Neuronal stem cell (in vitro differentiated cells): ENCODE measurements at places on chromosomes 1 and 21.
A peak's percentile ranks its signal among the peaks of the same experiment; 100 is the strongest.

DNA sequence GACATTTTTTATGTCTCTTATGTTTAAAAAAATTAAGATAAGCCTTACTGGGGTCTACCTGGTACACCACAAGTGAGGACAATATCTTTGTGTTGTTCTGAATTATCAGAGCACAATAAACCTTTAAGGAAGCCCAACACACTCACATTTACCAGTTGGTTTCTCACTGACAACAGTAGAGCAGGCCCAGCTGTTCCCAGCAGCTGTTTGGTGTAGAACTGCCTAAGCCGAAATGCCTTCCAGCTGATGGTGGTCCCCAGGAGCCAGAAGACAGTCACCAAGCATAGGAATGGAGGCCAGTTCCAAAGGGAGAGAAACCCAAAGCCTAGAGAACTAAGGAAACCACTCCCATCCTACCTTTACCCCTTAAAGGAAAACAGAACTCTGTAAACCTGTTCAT, 428.6 kb upstream of the CAMK1G start:
- peak; percentile 3 for DNase-seq

- DNase-seq, result no peak
These were observed 71.0 kb downstream of the SSBP3 start for GRCh38 chr1:54335011-54335754.

- DNase-seq, result no peak
These were observed 9.1 kb downstream of the PPFIA4 start for GRCh38 chr1:203035111-203036000.

DNA sequence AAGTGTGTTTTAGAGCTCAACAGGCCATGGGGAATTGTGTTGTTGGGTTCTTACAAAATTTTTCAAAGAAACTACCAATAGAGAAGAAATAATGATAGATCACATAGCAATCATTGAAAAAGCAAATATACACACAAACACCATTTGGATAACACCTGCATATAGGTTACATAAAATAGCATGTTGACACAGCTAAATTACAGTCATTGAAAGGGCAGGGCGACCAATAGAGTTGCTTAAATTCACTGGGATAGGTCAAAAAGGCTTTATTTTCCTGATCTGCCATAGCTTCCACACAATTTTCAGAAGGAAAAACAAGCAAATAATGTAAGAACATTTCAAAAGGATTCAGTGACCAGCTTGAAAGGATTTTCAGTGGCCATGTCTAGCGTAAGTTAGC, 57.9 kb upstream of the FGGY start:
- DNase-seq, result no peak

GRCh38 chr21:31668651-31669491, 9.4 kb downstream of the SOD1 start:
- no peak for DNase-seq

GRCh38 chr1:8421721-8422120, 103.8 kb downstream of the SLC45A1 start:
- no peak for DNase-seq

DNA sequence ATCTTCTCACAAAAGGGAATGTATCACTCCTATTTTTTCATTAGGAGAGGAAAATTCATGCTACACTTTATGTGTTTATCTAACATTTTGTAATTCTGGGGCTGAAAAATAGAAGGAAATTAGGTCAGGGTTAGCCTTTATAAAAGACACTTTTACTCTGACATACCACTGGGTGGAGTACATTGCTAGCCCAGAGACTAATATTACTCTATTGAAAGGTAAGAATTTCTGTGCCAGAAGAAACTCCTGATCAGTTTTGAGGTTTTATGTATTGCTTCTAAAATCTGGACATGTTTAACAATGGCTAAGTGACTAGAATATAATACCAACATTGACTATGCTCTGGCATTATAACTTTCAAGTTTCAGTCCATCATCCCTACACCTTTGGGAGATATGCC, 724.6 kb downstream of the USP25 start:
- no peak for DNase-seq

GRCh38 chr1:57116871-57117270, 151.1 kb upstream of the C8B start:
- DNase-seq, result no peak

DNA sequence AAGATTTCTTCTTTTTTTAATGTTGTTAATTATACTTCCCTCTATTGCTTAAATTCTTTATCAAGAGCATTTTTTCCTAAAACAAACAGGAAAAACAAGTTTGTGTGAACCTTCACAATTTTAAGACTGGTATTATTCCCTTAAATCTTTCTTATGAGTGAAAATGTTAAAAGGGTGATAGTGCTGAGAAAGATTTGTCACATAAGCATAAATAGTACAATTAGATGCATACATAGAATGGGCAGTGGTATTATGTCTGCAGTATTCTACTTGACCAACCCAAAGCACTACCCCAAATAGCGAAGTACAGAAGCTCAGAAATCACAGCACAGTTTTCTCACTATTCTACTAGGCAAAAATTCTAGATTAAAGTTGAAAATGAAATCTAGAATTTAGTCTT, 18.0 kb downstream of the GOLPH3L start:
- DNase-seq, result no peak

DNA sequence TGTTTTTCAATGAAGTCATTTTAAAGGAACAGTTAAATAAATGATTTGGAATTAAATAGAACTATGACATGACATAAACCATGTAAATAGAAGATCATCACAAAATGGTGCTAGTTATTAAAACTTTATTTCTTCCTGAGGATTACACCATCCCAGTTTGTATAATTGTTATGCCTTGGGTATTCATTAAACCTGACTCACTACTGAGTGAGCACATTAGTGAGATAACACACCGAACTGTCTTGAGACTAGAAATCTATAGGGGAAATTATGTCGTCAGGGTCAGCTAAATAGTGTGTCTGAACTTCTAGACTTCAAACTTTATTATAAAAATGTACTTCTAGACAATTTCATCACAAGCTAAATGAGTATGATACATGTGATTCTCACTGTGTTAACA, 189.4 kb downstream of the NCAM2 start:
- no peak for DNase-seq

- DNase-seq, result no peak
These were observed 42.3 kb upstream of the LAMC2 start for GRCh38 chr1:183143576-183144315.

- no peak for DNase-seq
These were observed 5.0 kb upstream of the KMO start for GRCh38 chr1:241527146-241527545.

DNA sequence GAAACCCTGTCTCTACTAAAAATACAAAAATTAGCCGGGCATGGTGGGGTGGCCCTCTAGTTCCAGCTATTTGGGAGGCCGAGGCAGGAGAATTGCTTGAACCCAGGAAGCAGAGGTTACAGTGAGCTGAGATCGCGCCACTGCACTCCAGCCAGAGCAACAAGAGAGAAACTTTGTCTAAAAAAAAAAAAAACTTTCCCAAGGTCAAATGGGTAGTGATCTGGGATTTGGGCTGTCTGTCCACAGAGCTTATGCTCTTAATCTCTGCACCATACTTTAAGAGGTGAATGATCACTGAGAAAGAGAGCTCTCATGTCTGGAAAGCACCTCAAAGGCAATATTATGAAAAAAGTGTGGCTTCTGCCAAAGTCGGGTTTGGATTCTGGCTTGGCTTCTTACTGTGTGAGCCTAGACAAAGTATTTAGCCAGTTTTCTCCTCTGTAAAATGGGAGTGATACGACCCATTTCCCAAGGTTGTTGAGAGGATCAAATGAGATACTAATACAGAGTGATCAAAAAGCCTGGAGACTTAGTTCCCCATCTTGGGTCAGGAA, 34.4 kb downstream of the ATP2B4 start:
- no peak for DNase-seq

DNA sequence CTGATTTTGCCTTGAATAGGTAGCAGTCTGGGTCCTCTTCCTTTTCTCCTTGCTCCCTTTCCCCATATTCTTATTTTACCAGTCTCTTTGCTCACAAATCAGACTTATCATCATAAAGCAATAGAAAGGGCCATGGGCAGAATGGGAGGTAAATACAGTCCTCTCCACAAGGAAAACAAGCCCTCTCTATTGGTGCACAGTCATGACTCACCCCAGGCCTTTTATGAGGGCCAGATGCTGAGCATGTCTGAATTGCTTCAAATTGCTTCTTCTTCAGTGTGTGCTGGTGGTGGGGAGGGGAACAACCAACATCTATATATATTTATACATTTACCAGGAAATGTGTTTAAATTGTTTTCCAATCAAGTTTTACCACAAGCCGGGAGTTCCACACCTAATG, 75.2 kb downstream of the GFI1 start:
- no peak for DNase-seq

DNA sequence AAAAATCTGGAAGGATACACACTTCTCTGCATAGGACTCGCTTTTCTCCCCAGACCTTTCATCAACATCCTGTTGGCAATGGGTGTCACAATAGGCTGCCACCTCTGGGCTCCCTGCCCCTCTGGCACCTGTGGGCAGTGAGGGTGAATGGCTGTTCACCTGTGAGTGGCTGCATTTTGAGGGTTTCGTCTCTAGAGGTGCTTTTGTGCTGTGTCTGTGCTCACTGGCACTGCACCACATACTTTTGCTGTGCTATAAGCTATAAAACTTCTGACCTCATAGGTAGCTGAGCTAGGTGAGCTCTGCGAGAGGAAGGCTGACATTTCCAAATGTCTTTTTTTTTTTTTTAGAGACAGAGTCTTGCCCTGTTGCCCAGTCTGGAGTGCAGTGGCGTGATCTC, 35.9 kb downstream of the SLC30A1 start:
- DNase-seq, result no peak

DNA sequence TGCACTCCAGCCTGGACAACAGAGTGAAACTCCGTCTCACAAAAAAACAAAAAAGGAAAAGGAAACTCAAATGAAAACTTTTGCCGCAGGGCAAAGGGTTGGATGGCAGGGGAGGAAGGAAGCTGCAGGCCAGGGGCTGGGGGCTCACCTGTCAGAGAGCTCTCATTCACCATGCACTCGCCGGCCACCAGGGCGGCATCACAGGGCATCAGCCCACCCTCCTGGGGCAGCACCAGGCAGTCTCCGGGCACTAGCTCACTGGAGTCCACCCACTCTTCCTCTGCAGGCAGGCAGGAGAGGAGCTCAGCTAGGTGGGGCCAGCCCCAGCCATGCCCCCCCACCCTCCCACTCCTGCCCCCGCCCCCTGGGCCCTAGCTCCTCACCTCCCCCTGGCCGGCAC, 11.9 kb downstream of the ATP13A2 start:
- DNase-seq, result no peak

DNA sequence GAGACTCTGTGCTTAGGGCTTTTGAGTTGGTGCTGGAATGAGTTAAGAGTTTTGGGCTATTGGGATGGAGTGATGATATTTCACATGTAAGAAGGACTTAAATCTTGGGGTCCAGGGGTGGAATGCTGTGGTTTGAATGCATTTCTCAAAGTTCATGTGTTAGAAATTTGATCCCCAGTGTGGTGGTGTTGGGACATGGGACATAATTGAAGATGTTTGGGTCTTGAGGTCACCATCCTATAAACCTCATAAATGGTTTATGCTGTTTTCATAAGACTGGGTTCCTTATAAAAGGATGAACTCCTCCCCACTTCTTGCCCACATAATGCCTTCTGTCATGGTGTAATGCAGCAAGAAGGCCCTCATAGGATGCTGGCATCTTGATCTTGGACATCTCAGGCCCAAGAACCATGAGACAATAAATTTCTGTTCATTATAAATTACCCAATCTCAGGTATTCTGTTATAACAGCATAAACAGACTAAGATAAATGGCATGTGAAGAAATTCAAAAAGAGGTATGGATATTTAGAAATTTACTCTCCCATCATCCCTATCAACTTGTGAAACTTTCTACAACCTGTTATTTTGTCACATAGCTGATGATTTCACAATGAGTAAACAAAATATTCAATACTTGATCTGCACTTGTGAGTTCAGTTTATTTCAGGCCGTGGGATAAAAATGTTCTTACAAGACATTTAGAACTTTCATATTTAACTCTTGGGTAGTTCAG, 48.0 kb upstream of the NEK7 start:
- no peak for DNase-seq

DNA sequence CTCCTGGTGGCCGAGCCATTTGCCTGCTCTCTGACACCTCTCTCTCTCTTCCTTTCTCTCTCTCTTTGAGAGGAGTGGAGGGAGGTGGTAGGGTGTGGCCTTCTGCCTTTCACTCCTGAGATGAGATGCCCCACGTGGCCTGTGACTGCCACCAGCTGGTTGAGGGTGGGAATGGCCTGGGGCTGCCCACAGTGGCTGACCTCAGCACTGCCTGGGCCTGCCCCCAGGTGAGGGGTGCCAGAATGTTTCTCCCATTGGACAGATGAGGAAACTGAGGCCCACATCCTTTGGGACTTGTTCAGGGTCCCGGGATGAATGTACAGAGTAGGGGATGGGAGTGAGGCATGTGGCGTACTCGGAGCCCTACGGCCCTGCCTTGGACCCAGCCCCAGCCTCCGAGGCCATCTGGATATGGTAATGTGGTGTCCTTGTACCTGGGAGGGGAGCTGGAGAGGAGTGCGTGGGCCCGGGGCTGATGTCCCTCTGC, 12.7 kb upstream of the C1orf167 start:
- DNase-seq, result no peak

- no peak for DNase-seq
These were observed 9.3 kb downstream of the RGS1 start for GRCh38 chr1:192584866-192585265.

DNA sequence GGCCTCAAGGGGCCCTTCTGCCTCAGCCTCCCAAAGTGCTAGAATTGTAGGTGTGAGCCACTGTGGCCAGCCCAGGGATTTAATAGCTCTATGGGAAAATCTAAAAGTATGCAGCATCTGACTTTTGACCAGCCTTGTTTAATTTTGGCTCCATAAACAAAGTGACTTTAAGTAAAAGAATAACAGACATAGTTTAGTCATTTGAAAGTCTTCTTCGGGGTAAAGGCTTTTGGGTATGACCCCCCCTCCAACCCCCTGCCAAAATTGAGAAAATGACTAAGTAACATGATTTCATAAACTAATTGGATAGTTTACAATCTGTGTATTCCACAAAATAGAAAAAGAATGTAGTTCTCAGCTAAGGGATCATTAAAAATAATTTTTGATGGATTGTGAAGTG, 17.0 kb downstream of the GPBP1L1 start:
- no peak for DNase-seq

GRCh38 chr1:14820295-14821085, 222.0 kb downstream of the KAZN start:
- DNase-seq, result no peak

GRCh38 chr1:44776730-44777068, 1.4 kb downstream of the RPS8 start:
- no peak for DNase-seq

GRCh38 chr21:45293726-45294401, 6.2 kb upstream of the POFUT2 start:
- no peak for DNase-seq

DNA sequence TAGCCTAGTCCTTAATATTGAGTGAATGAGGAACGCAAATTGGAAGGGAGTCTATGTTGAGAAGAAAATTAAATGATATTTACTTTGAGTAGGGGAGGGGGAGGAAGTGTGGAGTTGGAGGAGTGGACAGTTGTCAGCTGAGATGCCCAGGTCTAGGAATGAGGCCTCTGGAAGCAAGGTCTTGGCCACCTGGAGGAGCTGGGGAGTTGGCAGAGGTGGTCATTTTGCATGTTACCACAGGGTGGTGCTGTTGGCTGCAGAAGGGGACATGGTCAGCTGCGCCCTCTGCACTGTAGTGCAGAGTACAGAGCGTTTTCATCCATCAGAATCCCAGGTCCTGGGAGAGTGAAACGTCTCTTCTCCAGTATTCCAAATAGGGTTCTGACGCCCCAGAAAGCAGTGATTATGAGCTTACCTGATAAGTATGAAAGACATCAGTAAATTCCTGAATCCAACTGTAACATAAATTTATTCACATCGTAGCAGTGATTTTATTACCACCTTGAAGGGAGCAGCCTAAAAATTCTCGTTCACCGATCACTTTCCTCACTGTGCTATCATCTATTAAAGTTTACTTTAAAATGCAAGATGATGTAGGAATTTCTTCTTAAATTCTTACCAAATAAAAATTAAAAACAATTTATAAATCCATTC, 13.8 kb downstream of the PARK7 start:
- DNase-seq, result peak; percentile 74
